Activated naive CD4-positive, alpha-beta T cell (primary cell): ENCODE measurements at places on chromosomes 3 and 15.
A peak's percentile ranks its signal among the peaks of the same experiment; 100 is the strongest.

GRCh38 chr15:46129145-46129544 is 494.3 kb downstream of the SQOR start:
- DNase-seq, result no peak

- DNase-seq, result no peak
These were observed 4.1 kb downstream of the DET1 start for GRCh38 chr15:88542342-88542733.

DNA sequence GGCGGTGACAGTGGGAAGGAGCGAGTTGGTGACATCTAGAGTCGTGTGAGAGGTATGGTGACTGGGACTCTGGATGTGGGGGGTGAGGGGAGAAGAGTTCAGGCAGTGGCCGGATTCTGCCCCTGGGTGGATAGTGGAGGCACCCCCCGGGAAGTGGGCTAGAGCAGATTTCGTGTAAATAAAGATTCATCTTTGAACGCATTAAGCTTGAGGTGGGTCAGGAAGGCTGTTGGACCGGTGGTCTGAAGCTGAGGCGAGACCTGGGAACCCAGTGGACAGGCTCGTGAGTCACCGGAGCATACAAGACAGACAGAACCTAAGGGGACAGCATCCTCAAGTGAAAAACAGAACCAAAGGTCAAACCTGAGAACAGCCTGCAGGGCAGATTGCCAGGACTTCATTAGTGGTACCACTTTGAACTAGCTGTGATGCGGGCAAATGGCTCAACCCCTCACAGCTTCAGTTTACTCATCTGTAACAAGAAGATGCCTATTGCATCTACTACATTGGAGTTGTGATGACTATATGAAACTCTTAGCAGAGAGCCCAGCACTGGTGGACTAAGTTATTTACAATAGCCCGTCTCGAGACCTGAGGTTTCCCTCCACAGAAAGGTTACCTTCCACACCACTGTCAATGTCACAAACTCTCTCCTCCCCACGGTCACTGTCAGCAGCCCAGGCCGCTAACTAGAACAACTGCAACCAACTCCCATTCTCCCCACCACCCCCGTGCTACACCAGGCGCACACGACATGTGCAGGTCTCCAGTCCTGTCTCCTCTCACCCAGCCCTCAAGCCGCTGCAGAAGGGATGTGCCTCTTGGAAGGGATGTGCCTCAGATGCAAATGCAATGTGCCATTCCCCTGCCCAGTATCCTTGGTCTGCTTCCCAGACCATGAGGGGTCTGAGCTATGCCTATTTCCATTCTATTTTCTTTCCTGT is 901 bp upstream of the CLN6 start:
- DNase-seq, result no peak

DNA sequence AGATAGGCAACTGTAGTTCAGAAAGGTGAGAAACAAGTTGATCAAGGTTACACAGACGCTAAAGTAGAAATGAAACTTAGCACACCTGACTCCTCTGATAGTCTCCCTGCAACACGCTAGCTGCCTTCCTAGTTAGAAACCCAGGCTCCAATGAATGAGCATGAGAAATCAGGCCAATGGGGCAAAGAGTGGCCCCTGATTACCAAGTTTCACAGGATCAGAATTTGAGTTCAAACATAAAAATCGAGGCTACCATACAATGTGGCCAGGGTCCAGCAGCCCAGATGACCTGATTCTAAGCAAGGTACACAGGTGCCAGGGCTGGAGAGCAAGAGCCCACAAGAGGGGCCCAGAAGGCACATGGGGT is 7.7 kb downstream of the PLD1 start:
- no peak for DNase-seq

DNA sequence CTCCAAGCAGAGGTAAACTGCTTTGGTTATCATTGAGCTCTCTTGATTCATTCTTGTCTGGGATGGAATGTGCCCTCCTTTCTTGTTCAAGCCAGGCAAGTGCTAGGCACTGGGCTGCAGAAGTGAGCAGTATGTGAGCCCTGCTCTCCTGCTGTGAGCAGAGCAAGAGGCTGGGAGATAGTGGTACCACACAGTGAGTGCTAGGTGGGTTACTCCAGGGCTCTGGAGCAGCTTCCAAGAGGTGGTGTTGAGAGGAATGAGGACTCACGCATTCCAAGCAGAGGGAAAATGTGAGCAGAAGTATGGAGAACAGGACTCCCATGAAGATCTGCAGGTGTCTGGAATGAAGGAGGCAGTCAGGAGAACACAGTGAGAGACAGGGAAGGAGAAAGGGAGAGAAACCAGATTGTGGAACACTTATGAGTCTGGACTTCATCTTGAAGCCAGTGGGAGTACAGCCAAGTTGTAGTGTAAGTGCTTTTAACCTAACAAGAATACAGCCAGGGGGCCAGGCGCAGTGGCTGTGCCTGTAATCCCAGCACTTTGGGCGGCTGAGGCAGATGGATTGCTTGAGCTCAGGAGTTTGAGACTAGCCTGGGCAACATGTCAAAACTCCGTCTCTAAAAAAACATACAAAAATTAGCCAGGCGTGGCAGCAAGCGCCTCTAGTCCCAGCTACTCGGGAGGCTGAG is 199.9 kb upstream of the CTDSPL start:
- DNase-seq, result no peak

DNA sequence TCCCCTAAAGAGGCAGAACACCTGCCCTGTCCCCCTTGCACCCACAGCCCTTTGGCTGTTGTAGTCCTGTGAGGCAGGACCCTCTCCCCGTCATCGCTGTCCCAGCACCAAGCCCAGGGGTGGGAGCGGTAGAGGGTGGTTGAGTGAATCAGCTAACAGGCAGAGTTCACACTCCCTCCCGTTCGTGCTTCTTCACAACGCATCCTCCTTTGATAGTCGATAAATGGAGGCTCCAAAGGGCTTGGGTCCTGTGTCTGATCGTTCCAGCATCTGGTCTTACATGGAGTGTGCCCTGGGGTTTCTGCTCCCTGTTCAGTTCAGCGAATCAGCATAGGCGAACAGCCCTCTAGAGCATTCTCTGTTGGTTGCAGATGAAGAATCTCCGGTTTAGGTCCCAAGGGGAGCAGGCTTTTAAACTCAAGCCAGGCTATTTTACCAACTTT is 820 bp upstream of the HMCES start:
- no peak for DNase-seq

GRCh38 chr3:44033123-44033522 is 208.6 kb upstream of the TOPAZ1 start:
- no peak for DNase-seq

DNA sequence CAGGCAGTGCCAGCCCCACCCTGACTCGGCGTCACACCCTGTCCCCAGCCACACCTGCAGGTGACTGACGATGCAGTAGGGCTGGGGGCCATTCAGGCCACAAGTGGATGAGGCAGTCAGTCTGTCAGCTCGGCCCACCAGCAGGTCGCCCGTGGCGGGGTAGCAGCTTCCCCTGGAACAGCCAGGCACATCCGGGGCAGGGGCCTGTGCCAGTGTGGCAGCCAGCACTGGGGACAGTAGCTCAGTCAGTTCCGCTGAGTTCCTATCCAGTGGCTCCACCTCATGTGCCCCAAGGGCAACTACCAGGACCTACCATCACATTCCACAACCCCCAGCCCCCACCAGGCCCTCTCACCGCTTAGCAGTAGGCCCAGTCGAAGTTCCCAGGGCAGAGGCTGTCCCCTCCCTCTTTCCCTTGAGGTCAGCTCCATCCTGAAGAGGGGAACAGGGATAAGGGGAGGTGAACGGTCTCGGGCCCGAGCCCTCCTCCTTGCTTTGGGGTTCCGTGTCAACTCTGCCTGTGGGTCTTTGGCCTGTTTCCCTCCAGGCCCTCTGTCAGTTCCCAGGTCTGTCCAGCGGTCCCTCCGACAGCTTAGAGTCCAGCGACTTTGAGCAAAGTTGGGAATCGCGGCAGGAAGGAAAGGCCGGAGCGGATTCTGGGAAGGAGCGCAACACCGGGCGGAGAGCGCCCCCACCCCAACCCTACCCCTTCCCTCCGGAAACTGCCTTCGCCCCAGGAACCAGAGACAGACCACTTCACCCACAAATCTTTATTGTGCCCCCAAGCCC is at the start of gene LAMB2:
Gene LAMB2, minus strand, starts transcription at position 614 of the 789 bp plus-strand sequence. Its CDS starts 183 bp downstream, at position 431.
- DNase-seq, result no peak

- DNase-seq, result no peak
These were observed 121.4 kb upstream of the CHRM5 start for GRCh38 chr15:33846862-33847261.

DNA sequence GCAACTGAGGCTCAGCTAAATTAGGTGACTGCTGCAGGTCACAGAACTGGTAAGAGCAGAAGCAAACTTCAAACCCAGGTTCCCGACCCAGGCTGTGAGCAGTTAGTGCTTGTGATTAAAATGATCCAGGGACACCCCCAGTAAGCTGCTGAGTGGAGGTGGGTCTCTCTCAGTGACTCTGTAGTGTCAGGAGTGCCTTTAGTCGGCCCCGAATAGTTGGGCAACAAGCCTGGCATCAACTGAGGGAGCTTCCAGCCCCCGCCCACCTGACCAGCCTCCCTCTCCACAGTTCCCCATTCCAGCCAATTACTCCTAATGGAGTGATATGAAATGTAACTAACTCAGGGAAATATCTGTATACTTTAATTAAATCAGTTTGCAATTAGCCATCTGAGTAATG is 168.0 kb upstream of the SMAD3 start:
- no peak for DNase-seq

DNA sequence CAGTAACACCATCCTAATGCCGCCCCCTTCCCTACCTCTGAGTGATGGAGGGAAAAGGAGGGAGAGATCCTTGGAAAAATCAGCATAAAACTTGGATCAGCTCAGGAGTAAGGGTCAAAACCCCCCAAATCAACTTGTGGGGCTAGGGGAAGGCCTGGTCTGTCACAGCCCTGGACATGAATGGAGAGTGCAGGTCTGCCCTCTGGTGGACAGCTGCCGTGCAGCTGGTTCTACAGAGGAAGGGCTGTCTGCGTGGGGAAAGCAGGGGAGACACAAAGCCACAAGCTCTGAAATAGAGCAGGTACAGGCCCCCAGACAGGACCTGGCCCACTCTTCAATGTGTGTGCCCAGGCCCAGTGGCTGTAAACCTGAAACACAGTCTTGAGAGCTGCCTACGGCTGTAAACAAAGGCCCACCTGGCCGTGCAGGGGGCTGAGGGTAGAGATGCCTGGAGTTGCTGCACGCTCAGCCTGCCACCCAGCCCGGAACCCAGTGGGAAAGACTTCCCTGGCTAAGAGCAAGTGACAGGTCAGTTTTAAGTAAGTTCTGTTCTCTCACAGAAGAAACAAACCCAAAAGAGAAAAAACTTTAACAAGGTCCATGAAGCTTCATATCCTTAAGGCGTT is 16.4 kb downstream of the CLK3 start:
- DNase-seq, result peak; percentile 33

DNA sequence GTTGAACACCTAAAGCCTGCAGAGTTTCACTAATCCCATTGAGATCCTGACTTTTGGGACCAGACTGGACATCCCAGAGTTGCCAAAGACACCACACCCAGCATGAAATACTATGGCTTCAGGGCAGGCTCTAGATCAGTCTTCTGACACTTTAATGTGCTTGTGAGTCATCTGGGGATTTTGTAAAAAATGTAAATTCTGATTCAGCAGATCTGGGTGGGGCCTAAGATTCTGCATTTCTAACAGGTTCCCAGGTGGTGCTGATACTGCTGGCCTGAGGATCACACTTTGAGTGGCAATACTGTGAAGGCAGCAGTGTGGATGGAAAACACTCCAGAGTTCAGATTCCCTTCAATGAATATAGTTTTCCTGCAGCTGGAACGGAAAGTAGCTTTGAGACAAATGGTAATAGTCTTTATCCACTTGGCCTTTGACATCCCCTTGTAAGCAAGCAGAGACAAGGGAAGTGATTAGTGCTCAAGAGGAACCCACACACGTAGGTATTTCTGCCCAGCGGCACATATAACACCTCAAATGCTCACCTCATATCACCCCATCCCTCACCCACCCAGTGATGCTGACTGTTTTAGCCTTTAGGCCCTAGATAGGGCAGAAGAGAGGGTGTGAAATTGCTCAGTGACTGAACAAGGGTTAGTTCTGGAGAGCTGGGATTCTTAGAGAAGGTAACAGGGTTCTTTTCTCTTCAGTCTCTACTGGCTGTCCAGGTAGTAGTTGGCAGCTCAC is 51.5 kb upstream of the GSK3B start:
- no peak for DNase-seq

DNA sequence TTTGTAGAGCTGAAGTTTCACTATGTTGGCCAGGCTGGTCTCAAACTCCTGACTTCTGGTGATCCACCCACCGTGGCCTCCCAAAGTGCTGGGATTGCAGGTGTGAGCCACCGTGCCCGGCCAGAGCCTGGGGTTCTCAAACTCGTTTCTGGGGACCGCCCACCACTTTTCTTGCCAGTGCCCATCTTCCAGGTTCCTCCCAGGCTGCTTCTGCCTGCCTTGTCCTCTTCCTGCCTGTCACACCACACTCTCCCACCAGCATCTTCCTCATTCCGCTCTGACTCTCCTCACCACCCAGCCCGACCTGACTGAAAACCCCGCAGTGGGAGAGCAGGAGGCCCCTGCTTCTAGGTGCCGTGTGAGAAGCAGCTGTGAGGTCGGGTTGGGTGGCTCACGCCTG is 3.1 kb upstream of the DYNLT2B start:
- no peak for DNase-seq

- no peak for DNase-seq
These were observed 80.4 kb upstream of the TCF12 start for GRCh38 chr15:56838085-56838484.

GRCh38 chr3:33636125-33636850 is 81.8 kb downstream of the CLASP2 start:
- no peak for DNase-seq

DNA sequence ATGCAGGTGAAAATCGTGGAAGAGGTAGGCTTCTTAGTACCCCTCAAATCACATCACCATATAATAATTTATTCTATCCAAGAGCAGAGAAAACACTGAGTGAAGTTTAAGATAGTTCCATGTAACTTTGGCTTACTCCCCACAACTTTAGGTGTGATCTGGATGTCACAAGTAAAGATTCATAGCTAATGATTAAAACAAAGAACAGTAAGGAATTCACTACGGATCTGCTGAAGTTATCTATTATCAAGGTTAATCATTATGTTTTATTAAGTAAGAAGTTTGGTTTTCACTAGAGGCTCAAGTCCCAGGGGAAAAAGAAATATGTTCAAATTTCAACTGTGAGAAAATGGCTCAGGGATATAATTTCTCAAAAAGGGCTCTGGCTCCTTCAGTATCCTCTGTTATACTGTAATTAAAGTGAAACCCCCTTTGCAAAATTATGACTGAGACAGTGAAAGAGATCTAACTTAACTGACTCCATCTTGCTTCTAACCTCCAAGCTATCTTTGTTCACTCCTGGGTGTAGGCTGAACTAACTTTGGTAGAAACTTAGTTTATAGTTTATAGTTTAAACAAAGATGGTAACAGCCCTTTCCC is 17.1 kb downstream of the CD80 start:
- DNase-seq, result no peak

DNA sequence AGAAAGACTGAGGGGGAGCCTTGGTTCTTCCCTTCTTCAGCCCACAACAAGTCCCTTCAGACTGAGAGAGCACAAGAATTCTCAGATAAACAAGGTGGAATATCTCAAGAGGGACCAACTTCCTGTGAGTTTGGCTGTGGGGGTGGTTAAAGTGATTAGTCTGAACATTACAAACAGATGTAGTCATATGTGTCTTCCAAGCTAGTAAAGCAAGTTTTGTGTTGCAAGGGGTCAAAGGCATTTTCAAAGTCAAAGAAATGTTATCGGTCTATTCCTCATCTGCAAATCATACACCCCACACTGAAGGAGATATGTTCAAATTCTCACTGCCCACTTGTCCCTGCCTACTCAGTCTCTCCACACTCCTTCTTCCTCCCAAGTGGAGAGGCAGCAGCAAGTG is 242.5 kb downstream of the FAM43A start:
- DNase-seq, result no peak

- DNase-seq, result no peak
These were observed 21.7 kb upstream of the PPP4R2 start for GRCh38 chr3:72974956-72975355.
